Left colon (tissue), 2 donors: ENCODE measurements at places on chromosomes 7 and 10. TPM values are rescaled to one million over a fixed set of nuclear protein-coding genes. Genes with fewer than 3 reads are reported as not detected.

GRCh38 chr7:98322331-98323270, 41.1 kb downstream of the BRI3 start:
- no peak for DNase-seq

GRCh38 chr7:51587604-51588003, 271.0 kb upstream of the COBL start:
- no peak for DNase-seq

DNA sequence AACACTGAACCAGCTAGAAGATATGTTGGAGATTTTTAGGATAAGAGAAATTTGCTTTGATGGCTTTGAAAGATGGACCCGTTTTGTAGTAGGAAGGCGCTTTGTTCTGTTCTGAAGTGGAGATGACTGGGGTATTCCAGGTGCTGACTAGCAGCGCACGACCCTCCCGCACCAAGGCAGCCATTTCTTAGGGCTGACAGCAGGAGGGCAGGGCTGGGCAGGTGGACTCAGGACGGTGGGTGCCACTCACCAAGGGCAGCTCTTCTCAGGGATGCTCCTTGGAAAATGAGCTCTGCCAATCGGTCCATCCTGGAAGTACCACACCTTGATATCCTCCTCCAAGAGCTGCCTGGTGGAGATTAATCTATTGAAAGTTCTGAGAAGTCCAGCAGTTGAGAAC, 463.6 kb upstream of the FOXK1 start:
- no peak for DNase-seq

DNA sequence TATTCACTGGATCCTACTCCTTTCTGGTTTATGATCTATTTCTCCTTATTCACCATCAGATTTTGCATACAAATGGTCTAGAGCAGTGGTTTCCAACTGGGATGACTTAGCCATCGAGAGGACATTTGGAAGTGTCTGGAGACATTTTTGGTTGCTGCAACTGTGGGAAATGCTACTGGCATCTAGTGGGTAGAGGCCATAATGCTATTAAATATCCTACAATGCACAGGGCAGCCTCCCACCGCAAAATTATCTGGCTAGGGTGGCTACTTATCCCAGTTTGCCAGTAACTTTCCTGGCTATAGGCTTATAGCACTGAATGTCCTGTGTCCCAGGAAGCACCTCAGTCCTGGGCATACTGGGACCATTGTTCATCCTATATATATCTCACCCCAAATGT, 21.5 kb upstream of the DDX50 start:
- no peak for DNase-seq

GRCh38 chr10:1379601-1380000, 323.4 kb downstream of the WDR37 start:
- DNase-seq = no peak

DNA sequence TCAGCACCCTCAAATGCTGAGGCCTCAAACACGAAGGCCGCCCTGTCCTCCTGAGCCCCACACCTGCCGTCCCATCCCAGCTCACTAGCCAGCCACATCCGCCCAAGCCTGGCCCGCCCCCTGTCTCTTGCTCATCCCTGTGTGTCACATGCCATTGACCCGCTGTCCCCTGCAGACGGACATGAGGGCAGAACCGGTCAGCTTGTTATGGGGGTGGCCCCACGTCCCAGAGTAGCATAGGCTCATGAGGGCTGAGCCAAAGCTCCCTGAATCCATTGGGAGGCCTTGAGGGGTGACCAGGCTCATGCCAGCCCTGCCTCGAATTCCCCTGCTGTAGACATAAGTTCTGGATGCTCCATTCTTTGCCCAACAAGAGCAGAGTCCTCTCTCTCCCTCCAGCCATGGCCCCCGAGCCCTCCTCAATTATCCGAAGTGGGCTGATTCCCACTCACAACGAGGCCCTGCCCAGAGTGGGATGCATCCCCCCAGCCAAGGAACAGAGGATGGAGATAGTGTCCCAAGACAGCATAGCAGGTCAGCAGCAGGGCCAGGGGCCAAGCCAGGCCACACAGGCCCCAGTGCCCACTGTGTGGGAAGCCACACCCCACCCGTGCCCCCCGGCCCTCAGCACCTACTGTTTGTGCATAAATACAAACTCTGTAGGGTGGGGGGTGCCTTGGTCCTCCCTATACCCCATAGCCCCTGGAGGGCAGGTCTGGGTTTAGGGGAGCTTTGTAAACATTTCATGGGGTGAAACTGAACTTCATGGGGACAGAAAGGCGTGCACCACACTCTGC, 42.1 kb downstream of the EBF3 start:
- no peak for DNase-seq

- no peak for DNase-seq
These were observed 83.7 kb downstream of the ATXN7L1 start for GRCh38 chr7:105792488-105793370.

GRCh38 chr10:49600046-49600445, 10.1 kb upstream of the SLC18A3 start:
- no peak for DNase-seq

DNA sequence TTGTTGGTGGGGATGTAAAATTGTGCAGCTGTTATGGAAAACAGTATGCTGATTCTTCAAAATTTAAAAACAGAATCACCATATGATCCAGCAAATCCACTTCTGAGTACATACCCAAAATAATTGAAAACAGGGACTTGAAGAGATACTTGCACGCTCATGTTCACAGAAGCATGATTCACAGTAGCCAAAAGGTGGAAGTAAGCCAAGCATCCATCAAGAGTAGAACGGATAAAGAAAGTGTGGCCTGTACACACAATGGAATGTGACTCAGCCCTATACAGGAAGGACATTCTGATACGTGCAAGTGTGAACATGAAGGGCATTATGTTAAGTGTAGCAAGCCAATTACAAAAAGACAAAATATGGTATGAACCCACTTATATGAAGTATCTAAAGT, 696.7 kb upstream of the CELF2 start:
- no peak for DNase-seq

GRCh38 chr10:56632537-56632936, 271.5 kb upstream of the ZWINT start:
- DNase-seq = no peak

- DNase-seq = peak; percentile 49
These were observed 151.2 kb downstream of the TPST1 start for GRCh38 chr7:66356277-66356721.

DNA sequence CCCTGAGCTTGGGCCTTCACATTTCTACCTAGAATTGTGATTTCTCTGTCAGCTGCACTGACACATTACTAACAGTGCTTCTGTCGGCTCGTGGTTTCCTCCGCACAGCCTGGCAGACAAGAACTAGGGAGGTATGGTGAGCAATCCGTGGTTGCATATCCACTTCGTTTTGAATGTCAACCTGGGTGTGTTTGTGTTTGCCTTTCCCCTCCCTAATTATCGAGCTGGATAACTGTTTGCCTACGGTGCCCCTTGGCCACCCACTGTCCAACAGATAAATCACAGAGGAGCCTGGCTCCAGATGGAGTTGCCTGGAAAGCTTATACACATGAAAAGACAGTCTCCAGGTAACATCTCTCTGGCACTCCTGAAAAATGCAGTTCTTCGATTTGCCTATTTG, 228.8 kb downstream of the TRIL start:
- DNase-seq = no peak

DNA sequence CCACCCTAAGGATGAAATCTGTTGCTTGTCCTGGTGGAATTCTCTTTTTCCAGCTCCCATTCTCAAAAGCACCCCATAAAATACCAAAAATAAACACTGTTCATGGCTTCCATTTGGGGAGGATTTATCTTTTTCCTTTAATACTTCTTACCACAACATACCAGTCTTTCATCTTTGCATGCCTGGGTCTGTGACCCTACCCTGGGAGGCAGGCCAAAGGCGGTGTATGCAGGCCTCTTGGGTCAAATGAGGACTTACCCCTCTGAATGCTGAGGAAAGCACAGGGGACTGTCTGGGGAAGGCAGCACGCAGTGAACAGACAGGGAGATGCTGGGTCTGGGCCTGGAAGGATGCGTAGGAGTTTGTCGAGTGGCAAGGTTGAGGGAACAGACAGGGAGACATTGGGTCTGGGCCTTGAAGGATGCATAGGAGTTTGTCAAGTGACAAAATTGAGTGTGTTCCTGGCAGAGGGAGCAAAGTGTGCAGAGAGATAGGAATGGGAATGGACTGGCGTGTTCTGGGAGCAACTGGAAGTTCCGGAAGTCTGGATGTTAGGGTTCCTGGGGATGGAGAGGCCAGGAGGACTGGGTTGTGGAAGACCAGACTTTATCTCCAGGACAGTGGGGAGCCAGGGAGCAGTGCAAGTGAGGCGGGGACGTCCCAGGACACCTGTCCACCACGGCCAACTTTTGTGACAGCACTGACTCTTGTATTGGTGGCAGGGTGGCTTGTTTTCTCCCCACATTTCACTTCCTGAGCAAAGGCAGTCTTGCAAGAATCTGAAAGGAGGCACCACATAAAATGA, 40.8 kb downstream of the MYL10 start:
- DNase-seq = no peak

GRCh38 chr10:73577788-73578187, 13.4 kb downstream of the USP54 start:
- DNase-seq = peak; percentile 81

DNA sequence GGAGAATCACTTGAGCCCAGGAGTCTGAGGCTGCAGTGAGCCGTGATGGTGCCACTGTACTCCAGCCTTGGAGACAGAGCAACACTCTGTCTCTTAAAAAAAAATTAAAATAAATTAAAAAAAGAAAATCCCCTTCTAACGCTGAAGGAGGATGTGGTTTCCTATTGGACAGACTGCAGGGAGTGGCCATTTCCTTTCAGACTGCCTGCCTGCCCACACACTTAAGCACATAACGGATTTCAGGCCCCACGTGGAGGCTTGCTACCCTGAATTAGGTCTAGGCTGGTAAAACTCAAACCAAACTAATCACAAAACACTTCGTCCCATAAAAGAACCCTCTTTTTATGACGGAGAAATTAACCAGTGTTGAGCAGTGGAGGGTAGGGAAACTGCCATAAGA, 34.0 kb downstream of the GATA3 start:
- DNase-seq = no peak

- no peak for DNase-seq
These were observed 517.8 kb upstream of the CELF2 start for GRCh38 chr10:10499839-10500238.

ITGA8 gene
- 6.1 TPM for total RNA-seq

THNSL1 gene
- 2.5 TPM for total RNA-seq

AHCYL2 gene
- total RNA-seq = 482 TPM

SDK1 gene
- total RNA-seq = 3.4 TPM

ZNF425 gene
- 1.2 TPM for total RNA-seq

HOXA1 gene
- 2.4 TPM for total RNA-seq

TAX1BP1 gene
- 135 TPM for total RNA-seq
